Eye (tissue), 1 donor: ENCODE measurements at places on chromosomes 3 and 15.

DNA sequence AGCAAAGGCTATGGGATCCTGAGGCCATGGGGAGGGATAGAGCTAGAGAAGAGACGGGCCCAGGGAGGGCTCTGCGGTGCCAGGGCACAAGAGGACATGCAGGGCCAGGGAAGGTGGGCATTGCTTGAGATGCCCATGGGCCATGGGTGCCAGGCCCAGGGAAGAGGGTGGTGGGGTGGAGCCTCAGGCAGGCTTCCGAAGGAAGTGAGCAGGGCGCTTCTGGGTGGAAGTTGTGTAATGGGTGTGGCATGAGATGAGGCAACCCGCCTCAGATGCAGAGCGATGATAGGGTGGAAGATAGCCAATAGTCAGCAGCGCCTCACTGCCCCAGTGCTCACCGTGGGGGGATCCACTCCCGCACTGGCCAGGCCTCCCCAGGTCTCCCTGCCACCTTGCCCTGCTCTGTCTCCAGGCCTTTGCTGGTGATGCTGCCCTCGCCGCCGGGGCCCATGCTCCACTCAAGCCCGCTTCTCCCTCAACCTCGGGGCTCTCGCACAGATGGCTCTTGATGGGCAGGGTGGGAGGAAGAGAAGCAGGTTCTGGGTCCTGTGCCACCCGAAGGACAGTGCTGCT, 51.4 kb downstream of the DNAJB8 start:
- DNase-seq = no peak

- no peak for DNase-seq
Observed at GRCh38 chr3:152398495-152398894, 129.8 kb downstream of the MBNL1 start.

DNA sequence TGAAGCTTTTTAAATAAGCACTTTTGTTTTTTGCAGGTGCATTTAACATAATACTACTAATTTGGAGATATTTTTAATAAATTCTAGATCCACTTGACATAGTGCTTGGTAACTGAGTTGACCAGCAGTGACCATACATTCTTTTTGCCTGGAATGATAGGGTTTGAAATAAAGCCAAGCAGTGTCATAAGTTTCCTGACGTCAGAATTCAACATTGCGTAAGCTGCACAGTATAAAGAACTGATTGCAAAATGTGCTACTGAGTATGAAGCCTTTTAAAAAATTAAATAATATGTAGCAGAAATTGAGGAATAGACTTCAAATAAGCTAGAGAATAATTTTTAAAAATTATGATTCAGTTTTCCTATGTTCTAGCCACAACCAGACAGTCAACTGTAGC, 454.6 kb upstream of the ARPP21 start:
- DNase-seq = no peak

GRCh38 chr3:146889626-146890025, 284.5 kb upstream of the PLSCR5 start:
- DNase-seq = no peak

DNA sequence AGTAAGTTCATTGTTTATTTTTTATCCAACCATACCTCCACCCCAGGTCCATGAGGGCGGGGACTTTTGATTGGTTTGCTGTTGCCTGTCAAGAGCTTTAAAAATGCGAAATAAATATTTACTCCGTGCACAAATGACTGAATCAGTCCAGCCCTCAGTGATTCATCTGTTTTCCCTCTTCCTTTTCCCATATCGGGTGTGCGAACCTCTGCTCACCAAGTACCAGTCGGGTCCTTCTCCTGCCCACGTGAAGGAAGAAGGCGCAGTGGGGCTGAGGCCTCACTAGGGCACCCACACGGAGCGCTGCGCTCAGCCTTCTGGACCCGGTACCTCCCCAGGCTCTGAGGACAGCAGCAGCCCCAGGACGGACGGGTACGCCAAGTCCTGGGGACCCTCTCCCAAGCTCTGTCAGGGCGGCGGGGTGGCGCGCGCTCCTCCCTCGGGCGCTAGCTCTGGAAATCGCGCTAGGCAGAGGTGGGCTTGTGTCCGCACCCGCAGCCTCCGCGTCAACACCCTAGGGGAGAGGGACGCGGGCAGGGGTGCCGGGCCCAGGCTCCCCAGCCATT, 70.5 kb upstream of the EPHB3 start:
- no peak for DNase-seq

- DNase-seq = no peak
Observed at GRCh38 chr15:45669422-45669821, 34.6 kb downstream of the SQOR start.

DNA sequence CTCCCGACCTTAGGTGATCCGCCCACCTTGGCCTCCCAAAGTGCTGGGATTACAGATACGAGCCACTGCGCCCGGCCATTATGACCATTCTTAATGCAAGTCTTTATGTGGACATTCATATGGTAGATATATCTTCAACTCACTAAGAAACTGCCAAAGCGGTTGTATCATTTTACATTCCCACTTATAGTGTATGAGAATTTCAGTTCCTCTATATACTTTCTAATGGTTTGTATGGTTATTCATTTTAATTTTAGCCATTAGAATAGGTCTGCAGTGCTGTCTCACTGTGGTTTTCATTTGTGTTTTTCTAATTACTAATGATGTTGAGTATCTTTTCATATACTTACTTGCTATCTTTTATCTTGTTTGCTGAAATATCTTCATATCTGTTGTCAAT, 32.5 kb downstream of the TCF12 start:
- no peak for DNase-seq

DNA sequence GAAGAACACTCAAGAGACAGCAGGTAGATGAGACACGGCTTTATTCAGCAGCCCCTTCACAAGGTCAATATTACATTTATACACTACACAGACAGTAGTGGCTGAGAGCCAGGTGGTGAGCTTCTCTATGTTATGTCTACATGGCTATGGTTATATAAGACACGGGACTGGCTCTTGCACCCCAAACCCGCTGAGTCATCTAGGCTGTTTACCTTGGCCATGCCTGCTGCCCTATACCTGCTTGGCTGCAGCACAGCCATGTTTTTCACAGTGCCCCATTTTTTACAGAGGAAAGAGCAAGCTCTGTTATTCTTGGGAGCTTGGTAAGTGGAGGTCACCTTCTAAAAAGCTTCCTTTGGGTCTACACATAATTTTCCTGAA, 231.6 kb downstream of the IGSF11 start:
- DNase-seq = no peak

DNA sequence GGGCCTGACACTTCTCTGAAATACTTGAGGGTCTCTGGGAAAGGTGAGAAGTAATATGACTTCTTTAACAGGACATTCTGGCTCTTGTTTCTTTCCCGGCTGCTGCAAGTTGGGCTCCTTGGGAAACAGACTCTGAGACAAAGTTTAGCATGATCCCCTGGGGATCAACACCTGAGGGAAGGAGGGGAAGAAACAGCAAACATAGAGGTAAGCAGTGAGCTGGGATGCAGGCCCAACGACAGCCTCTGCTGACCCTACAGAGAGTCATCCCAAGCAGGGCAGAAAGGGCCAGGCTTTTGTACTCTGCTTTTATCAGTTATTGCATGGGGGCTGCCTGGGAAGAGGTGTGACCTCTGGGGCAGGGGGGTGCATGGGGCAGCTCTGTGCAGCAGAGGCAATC, 26.8 kb upstream of the DUT start:
- DNase-seq = no peak

GRCh38 chr3:158794936-158795518, 6.8 kb upstream of the MFSD1 start:
- no peak for DNase-seq

DNA sequence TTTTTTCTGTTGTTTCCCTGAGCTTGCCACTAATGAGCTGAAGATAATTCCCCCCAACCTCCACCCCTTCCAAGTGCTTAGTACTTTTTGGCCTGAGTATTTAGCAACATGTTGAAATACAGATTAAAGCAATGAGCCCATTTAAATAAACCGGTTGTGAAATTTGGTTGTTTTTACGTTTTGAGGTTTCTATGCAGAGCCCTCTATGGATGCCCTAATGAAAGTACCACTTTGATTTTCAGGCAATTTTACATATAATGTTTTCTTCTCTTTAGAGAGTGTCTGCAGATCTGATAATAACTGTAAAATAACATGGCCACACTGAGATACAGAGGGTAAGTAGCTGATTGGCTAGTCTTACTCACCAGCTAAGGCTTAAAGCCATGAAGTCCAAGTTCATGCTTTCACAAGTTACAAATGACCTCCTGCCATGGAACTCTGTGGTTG, 139.4 kb upstream of the SLC7A14 start:
- DNase-seq = no peak

DNA sequence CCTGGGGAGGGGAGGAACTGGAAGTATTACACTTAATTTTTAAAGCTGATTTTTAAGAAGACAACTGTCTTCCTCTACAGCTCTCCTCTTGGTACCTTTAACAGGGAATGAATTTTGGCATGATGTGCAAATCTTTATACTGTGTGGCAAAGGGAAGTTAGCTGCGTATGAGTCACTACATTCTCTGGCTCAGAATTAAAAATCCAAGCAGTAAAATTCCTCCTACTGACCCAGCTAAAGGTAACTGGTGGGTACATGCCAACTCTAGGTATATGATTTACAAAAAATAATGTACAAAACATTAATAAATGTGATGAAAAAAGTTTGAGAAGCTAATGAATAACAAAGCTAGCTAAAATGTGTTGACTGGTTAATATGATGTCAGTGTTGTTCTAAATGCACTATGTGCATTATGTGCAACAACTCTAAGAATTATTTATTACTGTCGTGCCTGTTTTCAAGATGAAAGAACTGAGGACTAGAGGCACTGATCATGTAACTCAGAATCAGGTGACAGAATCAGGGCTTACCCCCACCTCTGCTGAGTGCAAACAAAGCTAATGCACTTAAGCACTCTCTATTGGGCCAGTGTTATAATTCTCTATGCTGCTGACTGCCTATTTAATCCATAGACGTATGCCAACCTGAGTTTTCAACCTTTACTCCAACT, 194.7 kb upstream of the CADPS start:
- no peak for DNase-seq

GRCh38 chr3:118097226-118097625, 937.4 kb downstream of the IGSF11 start:
- no peak for DNase-seq

DNA sequence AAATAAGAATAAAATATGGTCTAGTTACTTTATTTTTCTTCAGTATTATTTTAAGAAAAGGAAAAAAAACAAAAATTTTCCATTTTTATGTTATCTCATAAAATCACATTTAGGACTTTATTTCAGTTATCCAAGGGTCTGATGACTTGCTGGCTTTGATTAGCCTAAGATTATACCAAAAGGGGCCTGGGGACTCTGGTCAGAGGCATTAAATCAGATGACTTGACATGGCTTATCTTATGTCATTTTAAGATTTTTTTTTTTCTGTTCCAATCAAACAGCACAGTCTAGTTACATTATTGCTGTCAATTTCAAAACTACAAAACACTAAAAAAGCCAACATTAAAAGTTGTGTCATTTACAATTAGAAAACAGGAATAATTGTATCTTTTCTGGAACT, 725.4 kb upstream of the NR2F2 start:
- no peak for DNase-seq

DNA sequence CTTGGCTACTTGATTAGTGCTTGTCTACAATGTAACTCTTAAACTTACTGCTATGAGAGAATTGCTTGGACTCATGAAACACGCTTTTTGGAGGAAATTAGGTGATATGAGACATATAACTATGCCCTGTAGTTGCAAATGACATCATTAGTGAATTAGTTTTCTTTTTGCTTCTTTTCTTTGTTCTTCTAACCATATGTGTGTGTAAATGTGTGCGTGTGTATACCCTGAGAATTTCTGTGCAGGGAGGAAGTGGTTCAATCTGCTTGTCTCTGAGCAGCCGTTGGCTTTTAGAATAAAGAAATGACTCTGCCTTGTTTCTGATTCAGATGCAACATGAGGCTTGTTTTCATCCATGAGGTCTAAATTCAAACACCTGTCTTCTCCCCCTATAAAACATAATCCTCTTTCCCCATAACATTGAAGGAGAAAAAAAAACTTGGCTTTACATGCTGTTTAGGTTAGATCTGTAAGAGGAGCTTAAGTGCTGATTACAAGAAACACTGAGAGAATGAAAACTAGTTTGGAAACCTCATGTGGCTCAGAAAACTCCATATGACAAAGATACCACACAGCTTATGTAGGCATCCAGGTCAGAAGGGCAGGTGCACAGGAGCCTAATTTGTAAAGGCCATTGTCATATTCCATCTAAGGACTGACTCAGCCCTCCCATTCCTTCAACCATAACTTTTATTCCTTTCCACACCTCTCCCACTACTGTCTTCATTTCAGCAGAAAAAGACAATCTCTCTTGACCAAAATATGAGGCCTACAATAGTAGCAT, 30.5 kb upstream of the BLM start:
- DNase-seq = no peak

DNA sequence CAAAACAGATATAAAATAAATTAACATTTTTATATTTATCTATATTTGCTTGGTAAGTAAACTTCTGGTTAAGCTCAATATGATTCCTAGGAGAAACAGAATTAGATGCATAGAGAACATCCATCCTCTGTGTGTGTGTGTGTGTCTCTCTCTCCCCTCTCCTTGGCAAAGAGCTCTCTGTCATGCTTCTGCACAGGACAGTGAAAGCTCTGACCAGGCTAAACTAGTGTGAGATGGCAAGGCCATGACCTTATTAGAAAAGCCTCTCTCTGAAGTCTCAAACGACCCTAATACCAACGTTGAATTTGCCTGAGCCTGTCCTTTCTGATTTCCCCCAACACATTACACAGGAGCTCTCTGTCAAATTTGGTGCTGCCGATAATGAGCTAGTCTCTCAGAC, 746.0 kb downstream of the VGLL3 start:
- peak; percentile 90 for DNase-seq

DNA sequence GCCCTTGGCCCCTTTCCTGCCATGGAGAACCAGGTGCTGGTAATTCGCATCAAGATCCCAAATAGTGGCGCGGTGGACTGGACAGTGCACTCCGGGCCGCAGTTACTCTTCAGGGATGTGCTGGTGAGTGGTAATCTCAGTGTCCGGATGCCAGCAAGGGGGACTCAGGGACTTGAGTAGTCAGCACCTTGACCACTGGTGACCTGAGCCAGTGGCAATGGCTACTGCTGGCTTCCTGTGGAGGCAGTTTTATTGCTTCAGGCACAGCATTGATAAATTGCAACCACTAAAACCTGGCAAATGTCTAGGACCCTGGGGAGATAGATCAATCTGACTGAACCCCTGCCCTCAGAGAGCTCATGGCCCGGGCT, 830 bp downstream of the MAP2K5 start:
- DNase-seq = no peak

DNA sequence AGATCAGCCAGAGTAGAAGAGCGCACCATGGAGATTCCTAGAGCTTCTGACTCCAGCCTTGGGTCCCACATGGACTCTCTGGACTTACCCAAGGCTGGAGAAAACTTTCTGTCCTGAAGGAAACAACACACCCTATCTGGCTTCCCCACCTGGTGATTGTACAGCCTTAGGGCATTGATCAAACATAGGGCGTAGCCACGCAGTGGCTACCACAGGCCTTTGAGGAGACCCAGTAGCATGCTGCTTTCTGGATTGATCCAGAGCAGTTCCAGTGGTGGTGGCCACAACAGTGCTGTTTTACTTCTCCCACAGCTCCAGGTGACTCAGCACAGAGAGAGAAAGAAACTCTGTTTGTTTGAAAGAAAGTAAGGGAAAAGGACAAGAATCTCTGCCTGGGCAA, 23.5 kb downstream of the PYDC2 start:
- DNase-seq = no peak

- no peak for DNase-seq
Observed at GRCh38 chr15:71295603-71296314, 180.5 kb downstream of the THSD4 start.

- DNase-seq = peak; percentile 28
Observed at GRCh38 chr15:38002883-38003477, 68.5 kb downstream of the TMCO5A start.
